Activated T-cell treated with anti-CD3 and anti-CD28 coated beads for 1 hour (primary cell): ENCODE measurements at places on chromosomes 13 and 19.

DNA sequence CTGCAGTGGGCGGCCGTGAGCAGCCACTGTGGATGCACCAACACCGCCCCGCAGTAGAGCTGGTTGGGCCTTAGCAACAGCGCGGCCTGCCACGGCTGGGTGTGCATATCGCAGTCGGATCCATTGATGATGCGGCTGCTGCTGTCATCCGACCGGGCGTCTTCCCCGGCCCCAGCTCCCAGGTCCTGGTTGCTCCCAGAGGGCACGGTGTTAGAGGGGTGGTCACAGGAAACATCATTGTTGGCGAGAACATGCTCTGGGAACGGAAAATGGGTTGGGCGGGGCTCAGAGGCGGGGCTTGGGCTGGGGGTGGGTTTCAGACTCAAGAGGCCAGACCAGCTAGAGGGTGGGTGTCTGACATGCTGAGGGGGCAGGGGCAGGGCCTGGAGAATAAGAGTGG, 3.0 kb downstream of the KLK5 start:
- no peak for DNase-seq

DNA sequence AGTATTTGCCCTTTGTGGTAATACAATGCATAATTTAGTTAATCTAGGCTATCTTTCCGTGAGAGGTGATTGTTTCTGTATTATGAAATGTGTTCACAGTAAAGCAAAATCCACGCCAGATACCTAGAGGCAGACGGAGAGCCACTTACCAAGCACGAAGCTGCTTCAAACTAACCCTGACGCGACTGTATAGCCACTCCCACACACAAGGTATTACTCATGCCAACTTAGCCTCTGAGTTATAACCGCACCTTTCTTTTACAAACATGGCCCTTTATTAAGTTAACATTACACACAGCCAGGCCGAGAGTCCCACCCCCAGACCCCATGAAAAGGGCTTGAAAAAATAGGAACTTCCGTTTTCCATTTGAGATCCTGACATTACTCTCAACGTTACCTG, 185.7 kb downstream of the ABCC4 start:
- DNase-seq, result no peak

- peak; percentile 79 for DNase-seq
These were observed 11.6 kb upstream of the NFIX start for GRCh38 chr19:12983542-12984142.

- DNase-seq, result no peak
These were observed 10.1 kb upstream of the NFIX start for GRCh38 chr19:12985049-12985776.

DNA sequence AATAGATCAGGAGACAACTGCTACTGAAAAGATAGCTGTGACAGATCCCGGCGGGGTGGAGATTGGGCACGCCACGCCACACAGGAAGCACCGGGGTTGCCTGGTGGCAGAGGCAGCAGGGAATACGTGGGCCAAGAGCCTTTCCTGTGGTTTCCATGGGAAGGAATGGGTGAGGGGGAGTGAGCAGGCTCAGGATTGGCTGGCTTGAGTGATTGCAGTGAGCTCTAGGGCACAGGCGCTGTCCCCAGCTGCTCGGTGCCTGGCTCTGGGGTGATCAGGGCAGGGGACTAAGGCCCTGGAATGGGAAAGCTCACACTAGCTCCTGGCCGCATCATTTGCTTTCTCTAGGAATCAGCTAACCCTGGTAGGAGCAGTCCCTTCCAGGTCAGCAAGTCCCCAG, 166.1 kb downstream of the USP12 start:
- DNase-seq, result no peak

GRCh38 chr13:65497265-65497664, 1732.9 kb downstream of the PCDH9 start:
- DNase-seq, result no peak

DNA sequence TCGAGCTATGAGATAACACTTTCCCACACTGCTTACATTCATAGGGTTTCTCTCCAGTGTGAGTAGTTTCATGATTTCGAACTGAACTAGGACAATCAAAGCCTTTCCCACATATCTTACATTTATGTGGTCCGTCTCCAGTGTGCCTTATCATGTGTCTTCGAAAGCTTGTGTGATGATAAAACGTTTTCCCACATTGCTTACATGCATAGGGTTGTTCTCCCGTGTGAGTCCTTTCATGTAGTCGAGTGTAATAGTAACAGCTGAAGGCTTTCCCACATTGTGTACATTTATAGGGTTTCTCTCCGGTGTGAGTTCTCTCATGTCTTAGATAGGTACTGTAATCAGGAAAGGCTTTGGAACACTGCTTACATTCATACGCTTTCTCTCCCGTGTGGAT, 16.3 kb downstream of the ZNF823 start:
- DNase-seq, result no peak
